Glomerular endothelial cell (primary cell): ENCODE measurements at places on chromosomes 2 and 18. TPM values are rescaled to one million over a fixed set of nuclear protein-coding genes. Genes with fewer than 3 reads are reported as not detected.

The BCL11A gene
- 3.6 and 6.1 TPM in 2 replicates for total RNA-seq

The XDH gene
- 0.05 and 0.18 TPM in 2 replicates for total RNA-seq

The BMPR2 gene
- total RNA-seq, result 101 and 141 TPM in 2 replicates

The HOXD12 gene
- not detected in 2 replicates for total RNA-seq

The EN1 gene
- not detected in 2 replicates for total RNA-seq

The PIK3C3 gene
- 28.9 and 51.1 TPM in 2 replicates for total RNA-seq

The TEX44 gene
- total RNA-seq, result not detected in 2 replicates
